ENCODE measurements at places on chromosomes 1 and 21. TPM values are rescaled to one million over a fixed set of nuclear protein-coding genes. Genes with fewer than 3 reads are reported as not detected.
A peak's percentile ranks its signal among the peaks of the same experiment; 100 is the strongest.

DNA sequence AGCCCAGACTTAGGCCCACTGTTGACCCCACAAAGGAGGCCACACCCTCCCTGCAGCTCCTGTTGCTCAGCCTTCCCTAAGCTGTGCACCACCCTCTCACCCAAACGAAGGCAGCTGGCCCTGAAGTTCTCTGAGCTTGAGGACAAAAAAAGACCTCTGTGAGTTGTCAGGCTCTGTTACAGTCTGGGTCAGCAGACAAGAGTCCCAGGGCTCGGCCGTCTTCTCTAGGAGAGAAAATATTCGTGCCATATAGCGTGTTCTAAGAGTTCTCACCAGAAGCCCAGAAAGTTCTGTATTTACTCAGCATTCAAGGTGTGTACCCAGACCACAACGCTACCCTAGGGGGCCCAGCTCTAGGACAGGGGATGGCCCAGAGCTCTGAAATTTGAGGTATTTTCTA, 25.5 kb upstream of the LYST start:
- no peak for DNase-seq

- DNase-seq, result no peak
Observed at GRCh38 chr21:27104846-27105431, 138.1 kb upstream of the ADAMTS5 start.

- no peak for DNase-seq
Observed at GRCh38 chr1:74197255-74197654, 721 bp downstream of the LRRIQ3 start.

DNA sequence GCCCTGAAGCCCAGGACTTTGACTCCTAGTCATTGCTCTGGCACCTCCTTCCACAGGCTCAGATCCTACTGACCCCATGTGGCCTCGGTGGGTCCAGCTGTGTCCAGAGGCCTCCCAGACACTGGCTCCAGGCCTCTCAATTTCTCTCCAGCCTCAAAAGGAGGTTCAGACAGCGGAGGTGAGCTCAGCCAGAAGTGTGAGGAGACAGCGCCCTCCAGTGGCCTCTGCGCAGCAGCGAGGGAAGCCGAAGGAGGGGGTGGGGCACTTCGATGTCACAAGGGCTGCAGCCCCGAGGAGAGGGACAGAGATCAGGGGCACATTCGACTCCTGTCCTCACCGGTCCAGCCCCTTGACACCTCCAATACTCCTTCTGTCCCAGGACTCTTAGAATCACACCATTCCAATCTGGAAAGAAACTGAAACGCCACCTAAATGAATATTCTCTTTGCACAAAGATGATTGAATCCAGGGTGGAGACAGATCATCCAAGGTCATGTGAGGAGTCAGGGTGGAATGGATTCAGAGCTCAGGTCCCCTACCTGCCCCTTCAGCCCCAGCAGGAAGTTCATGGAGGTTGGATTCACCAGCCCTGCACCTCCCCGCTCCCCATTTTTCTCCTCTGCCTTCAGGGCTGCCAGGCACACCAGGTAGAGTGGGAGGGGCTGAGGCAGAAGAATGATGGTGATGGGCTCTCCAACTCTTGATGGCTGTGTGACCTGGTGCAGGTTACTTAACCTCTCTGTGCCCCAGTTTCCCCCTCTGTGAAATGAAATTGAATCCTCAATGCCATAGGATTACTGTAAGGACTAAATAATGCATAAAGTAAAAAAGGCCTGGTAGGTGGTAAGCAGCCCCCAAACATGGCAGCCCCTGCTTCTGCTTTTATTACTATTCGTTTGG, 34.8 kb upstream of the ZBTB40 start:
- peak; percentile 55 for DNase-seq

- no peak for DNase-seq
Observed at GRCh38 chr21:24163539-24163938, 1443.7 kb downstream of the MRPL39 start.

- no peak for DNase-seq
Observed at GRCh38 chr1:215786997-215787396, 219.9 kb downstream of the KCTD3 start.

GRCh38 chr1:157695417-157695816, 5.2 kb downstream of the FCRL3 start:
- DNase-seq, result no peak

GRCh38 chr1:238252033-238252802, 361.5 kb upstream of the ZP4 start:
- DNase-seq, result peak; percentile 64

DNA sequence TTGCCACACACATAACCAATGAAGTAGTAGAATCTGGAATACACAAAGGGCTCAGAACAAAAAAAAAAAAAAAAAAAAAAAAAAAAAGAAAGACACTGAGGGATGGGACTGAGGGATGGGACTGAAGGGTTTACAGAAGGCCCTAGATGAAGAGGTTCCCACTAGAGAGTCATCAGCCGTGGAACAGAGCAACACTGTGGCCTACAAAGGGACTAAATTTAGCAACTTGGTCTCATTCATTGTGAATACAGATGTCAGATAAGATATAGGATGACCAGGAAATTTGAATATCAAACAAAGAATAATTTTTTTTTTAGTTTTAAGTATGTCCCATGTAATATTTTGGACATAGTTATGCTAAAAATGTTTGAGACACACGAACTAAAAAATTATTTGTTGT, 62.1 kb downstream of the GLUL start:
- DNase-seq, result no peak

- DNase-seq, result no peak
Observed at GRCh38 chr1:203197625-203198024, 11.1 kb upstream of the CHI3L1 start.

DNA sequence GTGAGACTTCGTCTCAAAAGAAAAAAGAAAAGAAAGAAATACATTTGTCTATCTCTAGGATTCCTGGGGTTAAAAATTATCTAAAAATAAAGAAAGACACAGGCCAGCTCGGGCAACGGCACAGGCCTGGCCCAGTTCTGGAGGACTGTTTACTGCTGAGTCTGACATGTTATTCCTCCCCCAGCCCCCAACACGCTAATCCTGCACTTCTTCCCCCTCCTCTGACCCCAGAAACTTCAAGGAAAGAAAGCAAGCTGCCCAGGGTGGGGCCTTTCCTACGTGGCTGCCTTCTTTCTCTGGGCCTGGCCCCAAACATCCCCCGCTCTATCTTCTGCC, 40.0 kb downstream of the ACOT7 start:
- DNase-seq, result no peak

PLPPR5 gene
- total RNA-seq, result 16.9 TPM

CYP4A11 gene
- total RNA-seq, result 0.22 TPM

KIF21B gene
- 48.1 TPM for total RNA-seq
